IMR-90 (cell line): ENCODE measurements at places on chromosomes 4 and X. TPM values are rescaled to one million over a fixed set of nuclear protein-coding genes. Genes with fewer than 3 reads are reported as not detected.

DNA sequence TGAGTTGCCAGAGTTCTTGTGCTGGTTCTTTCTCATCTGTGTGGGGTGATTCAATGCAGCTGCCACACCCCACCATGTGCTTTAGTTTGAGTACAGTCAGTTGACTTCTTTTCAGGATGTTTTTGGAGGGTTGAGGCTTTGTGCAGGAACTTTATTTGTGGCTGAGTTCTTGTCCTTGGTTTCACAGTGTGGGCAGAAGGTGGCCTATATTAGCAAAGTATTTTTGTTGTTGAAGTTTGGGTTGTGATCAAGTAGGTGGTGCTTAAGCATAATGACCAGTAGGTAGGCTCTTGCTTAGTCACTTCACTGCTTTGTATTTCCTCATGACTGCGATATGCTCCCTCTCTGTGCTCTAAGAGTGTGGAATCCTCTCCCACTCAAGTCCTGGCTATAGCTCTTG, 80.3 kb downstream of the ARHGAP24 start:
- H3K36me3 ChIP-seq, result no peaks in the 10 kb centered on the region
- H3K27me3 ChIP-seq, result no peaks in the 10 kb centered on the region
- DNase-seq, result no peak
- H3K4me1 ChIP-seq, result no peaks in the 10 kb centered on the region

Gene CTAG2
- total RNA-seq, result 23.6 and 27.1 TPM in 2 replicates

GRCh38 chrX:20271730-20272129, 5.0 kb upstream of the RPS6KA3 start:
- peak; percentile 43 for DNase-seq
- no peaks in the 10 kb centered on the region for H3K4me1 ChIP-seq
- H3K4me3 ChIP-seq, result no peak overlapping the region
- H3K27ac ChIP-seq, result no peak overlapping the region
- H3K27me3 ChIP-seq, result no peaks in the 10 kb centered on the region
- no peaks in the 10 kb centered on the region for H3K36me3 ChIP-seq

Gene CFI
- 0.18 and 0.28 TPM in 2 replicates for total RNA-seq

- no peak overlapping the region for H3K27ac ChIP-seq
- no peak overlapping the region for H3K4me3 ChIP-seq
- H3K36me3 ChIP-seq, result no peaks in the 10 kb centered on the region
- no peak for DNase-seq
- H3K27me3 ChIP-seq, result no peaks in the 10 kb centered on the region
Measured at GRCh38 chrX:37879692-37880091, 32.3 kb upstream of the DYNLT3 start.

Gene SSX3
- total RNA-seq, result not detected in 2 replicates

Gene POLA1
- 14.4 and 15.1 TPM in 2 replicates for total RNA-seq

DNA sequence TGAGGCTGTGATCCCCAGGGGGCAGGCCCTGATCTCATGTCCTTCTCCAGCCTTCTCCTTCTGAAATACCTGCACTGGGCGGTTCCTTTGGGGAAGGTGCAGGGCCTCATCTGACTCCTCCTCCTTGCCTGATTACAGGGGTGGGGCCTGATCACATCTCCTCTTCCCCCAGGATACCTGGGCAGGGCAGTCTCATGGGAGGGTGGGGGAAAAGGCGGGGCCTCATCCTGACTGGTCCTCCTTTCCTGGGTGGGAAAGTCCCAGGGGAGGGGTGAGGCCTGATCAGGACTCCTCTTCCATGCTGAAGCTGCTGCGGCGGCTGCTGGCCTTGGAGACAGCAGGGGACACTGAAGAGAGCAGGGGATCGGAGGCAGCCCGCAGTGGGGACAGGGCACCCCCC, 13.3 kb downstream of the TFE3 start:
- H3K27ac ChIP-seq, result no peak overlapping the region
- no peak overlapping the region for H3K4me3 ChIP-seq
- peaks cover 1% of the 10 kb centered on the region; the same call in 1 of the 2 replicates for H3K4me1 ChIP-seq
- DNase-seq, result no peak

- peaks cover 5% of the 10 kb centered on the region for H3K4me1 ChIP-seq
- no peak overlapping the region for H3K4me3 ChIP-seq
- DNase-seq, result peak; percentile 49
- no peaks in the 10 kb centered on the region for H3K27me3 ChIP-seq
Measured at GRCh38 chr4:47550899-47551548, 65.9 kb downstream of the ATP10D start.

DNA sequence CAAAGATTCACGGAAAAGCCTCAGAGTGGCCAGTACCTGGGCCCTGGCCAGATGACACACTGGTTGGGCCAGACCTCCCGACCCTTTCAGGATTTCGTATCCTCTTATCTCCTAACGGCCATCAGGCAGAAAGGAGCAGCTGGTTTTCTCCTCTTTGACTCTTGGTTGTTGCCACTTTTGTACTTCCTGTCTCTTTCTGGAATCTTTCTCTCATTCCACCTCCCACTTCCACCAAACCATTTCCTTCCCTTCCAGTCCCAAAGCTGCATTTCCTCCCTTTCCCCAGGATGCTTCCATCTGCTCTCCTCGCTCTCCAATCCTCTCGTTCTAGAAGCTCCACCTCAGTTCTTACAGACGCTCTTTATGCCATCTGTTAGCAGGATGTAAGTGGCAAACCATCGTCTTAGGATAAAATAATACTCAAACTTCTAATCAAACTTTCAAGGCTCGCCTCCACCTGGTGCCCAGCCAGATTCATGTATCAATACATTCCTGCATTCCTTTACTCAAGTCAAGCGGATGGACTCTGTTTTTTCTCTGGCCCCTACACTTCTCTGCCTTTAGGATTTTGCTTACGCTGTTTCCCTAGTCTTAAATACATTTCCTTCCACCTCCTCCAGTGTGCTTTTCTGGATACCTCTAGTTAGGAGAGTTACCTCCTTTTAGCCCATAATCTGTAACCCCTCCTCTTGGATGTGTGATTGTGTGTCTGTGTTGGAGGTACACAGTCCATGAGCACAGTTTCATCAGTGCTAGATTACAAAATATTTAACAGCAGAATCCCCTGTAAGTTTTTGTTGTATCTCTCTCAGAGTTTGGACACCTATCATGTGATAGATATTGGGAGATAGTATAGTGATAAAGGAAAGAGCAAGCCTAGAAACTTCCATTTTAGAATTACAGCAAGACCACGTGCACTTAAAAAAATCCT, 70.4 kb downstream of the LDB2 start:
- H3K4me3 ChIP-seq, result no peak overlapping the region
- peak; percentile 4 for DNase-seq
- no peak overlapping the region for H3K27ac ChIP-seq

Gene TEX13B
- not detected in 2 replicates for total RNA-seq

DNA sequence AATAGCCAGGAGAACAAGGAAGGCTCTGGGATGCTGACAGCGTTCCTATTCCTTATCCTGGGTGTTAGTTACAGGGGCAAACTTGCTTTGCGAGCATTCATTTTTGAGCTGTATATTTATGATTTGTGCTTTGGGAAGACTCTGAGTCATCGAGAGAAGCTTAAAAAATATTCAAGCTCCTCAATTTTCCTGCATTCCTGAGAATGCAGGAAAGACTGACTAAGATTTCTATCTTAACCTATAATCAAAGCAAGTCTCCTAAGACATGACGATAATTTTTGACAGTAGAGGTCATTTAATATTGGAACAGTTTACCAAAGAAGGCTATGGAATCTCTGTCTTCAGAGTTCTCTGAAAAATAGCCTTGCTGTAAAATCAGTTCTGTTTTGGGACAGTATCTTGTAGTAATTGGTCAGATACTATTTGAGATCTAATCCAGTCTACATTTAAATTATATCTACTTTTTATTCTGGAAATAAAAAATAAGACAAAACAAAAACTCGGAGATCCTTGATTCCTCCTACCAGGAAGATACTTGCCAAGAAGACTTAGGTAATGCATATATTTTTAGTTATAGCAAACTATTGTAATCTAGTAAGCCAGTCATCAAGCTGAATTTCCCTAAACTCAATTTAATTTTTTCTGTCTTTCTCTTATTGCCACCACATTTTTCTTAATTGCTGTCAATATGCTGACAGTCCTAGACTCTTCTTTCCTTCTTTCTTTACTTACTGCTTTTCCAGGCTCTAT, 31.7 kb downstream of the BBS12 start:
- peaks cover 4% of the 10 kb centered on the region; the same call in 1 of the 2 replicates for H3K4me1 ChIP-seq
- H3K27me3 ChIP-seq, result no peaks in the 10 kb centered on the region
- peak overlapping the region; percentile 89 for H3K27ac ChIP-seq

DNA sequence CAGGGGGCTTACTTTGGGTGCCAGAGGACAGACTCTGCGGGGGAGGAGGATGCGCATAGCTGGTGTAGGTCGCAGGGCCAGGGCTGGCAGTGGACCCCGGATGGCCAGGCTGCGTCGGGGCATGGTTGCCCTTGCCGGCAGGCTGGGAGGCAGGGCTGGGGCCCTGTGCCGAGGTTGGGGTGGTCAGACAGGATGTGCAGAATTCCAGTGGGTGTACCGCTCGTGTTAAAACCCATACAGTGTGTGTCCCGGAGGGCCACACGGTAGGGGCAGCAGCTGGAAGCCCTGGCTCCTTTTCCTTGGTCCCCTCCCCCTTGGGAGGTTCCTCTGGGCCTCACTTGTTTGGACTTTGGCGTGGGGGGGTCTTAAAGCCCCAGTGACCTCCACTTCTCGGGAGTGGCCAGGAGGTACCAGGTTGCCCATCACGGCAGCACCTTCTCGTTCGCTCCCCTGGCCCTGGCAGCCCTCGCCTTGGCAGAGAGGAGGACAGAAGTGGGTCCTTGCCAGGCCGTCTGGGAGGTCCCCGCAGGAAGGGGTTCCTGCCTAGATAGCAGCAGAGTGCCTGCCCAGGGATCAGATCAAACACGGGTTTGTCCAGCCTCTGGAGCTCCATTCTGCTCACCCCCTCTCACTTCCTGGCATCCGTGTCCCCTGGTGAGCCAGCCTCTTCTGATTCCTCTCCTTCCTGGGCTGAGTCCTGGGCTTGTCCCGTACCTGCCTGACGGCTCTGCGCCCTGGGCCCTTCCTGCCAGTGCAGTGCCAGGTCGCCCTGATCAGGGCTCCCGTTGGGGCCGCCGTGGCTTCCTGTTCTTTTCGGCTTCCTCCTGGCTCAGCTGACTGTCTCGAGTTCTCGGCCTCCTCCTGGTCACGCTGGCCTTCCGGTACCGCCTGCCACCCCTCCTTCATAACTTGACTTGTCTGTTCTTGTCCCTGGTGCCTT, 56.7 kb upstream of the HGFAC start:
- H3K4me1 ChIP-seq, result peaks cover 19% of the 10 kb centered on the region
- H3K4me3 ChIP-seq, result no peak overlapping the region
- DNase-seq, result no peak

Gene PRSS12
- 51.1 and 62.2 TPM in 2 replicates for total RNA-seq

GRCh38 chr4:88353324-88353723, 25.3 kb upstream of the HERC6 start:
- no peak overlapping the region for H3K27ac ChIP-seq
- no peaks in the 10 kb centered on the region for H3K36me3 ChIP-seq
- no peaks in the 10 kb centered on the region; the same call in 1 of the 2 replicates for H3K4me1 ChIP-seq
- H3K4me3 ChIP-seq, result no peak overlapping the region
- no peak for DNase-seq

DNA sequence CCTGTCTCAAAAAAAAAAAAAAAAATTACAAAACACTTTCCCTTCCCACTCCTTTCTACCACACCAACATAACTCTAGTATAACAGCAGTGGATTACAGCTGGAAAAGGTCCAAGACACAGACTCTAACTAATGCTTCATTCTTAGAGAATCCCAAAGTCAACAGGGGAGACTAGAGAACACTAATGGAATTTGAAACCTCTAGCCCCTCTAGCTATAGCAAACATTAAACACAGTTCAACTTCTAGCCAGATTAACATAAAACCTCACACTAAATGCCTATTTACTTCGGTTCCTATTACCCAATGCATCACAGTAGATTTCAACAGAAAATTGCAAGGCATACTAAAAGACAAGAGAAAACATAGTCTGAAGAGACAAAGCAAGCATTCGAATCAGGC, 10.5 kb upstream of the DHX15 start:
- H3K27ac ChIP-seq, result no peak overlapping the region
- no peak overlapping the region for H3K4me3 ChIP-seq
- no peaks in the 10 kb centered on the region for H3K36me3 ChIP-seq
- peaks cover 3% of the 10 kb centered on the region; the same call in 1 of the 2 replicates for H3K27me3 ChIP-seq
- DNase-seq, result peak; percentile 74

DNA sequence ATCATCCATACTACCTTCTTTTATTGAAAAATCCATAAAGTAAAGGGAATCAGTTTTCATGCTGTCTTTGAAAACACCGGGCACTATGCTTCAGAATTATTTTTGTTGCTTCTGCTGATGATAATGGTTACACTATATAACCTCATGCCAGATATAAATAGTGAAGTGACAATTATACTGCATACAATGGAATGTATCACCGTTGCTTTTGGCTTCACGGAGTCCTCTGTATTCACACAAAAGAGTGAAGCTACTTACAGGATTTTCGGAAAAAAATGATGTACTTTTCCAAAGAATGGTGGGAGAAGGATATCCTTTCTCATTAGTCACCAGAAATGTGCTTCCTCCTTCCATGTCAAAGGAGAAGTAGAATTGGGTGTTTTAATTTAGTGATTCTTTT, 159.1 kb upstream of the PITX2 start:
- H3K36me3 ChIP-seq, result no peaks in the 10 kb centered on the region
- H3K27me3 ChIP-seq, result no peaks in the 10 kb centered on the region

- no peaks in the 10 kb centered on the region; the same call in 1 of the 2 replicates for H3K36me3 ChIP-seq
- peaks cover 1% of the 10 kb centered on the region for H3K4me1 ChIP-seq
- peak; percentile 82 for DNase-seq
- H3K4me3 ChIP-seq, result no peak overlapping the region
Measured at GRCh38 chrX:20144491-20144890, 2.9 kb upstream of the EIF1AX start.

GRCh38 chr4:73740353-73740778, at the start of gene CXCL8:
TSS of gene CXCL8 (plus strand) at chr4:73740569. CDS start at chr4:73740659, 90 bp downstream.
- no peaks in the 10 kb centered on the region for H3K4me1 ChIP-seq
- H3K4me3 ChIP-seq, result no peak within 1 kb of the TSS
- peak; percentile 91 for DNase-seq
- no peak within 1 kb of the TSS for H3K27ac ChIP-seq
- no peaks in the 10 kb centered on the region; the same call in 1 of the 2 replicates for H3K36me3 ChIP-seq
- no peaks in the 10 kb centered on the region for H3K27me3 ChIP-seq

Gene S100G
- not detected in 2 replicates for total RNA-seq

Gene STPG2
- not detected in 2 replicates for total RNA-seq

- no peak overlapping the region for H3K4me3 ChIP-seq
- no peak overlapping the region for H3K27ac ChIP-seq
- H3K4me1 ChIP-seq, result no peaks in the 10 kb centered on the region
- no peaks in the 10 kb centered on the region for H3K36me3 ChIP-seq
Measured at GRCh38 chr4:170323623-170324022, 233.9 kb upstream of the AADAT start.

Gene RTL9
- 0.56 and 0.90 TPM in 2 replicates for total RNA-seq

- peak; percentile 99 for DNase-seq
- no peaks in the 10 kb centered on the region for H3K27me3 ChIP-seq
- H3K4me1 ChIP-seq, result peaks cover 9% of the 10 kb centered on the region
- peak overlapping the region; percentile 73 for H3K27ac ChIP-seq
Measured at GRCh38 chr4:86927843-86928395, 6.9 kb upstream of the AFF1 start.

Gene RPA4
- total RNA-seq, result 1.9 and 2.5 TPM in 2 replicates
